GM13977 (cell line): ENCODE measurements at places on chromosomes 11 and 22.

DNA sequence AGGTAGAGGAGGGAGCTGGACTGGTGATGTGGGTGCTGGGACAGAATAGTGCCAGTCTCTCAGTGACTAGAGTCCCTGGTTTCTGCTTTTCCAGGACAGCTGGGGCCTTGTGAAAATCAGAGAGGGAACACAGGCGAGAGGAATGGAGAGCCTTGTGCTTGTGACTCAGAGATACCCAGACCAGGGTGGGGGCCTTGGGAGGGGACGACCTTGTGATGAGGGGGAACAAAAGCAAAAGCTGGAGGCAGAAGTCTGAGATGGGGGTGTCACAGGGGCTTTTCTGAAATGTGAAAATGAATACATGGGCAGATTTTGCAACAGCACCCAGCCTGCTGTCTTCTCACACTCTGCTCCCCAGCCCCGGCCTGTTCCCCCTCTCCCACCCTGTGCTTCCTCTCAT lies 3.4 kb upstream of the NR1H3 start:
- no peak for DNase-seq

DNA sequence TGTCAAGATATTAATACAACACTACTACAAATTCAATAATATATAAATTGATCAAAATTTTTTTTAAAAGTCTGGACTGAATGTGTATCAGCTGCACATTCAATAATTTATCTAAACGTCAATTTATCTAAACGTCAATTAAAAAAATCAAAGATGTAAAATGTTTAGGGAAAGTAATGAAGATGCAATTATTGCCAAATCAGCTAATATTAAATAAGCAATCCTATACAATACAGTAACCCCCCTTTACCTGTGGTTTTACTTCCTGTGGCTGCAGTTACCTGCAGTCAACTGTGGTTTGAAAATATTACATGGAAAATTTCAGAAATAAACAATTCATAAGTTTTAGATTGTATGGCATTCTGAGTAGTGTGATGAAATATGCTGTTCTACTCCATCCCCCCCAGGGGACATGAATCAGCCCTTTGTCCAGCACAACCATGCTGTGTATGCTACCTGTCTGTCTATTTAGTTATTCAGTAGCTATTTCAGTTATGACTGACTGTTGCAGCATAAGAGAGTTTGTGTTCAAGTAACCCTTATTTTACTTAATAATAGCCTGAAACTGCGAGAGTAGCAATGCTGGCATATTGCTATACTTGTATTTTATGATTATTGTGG lies 72.2 kb downstream of the CWF19L2 start:
- no peak for DNase-seq

GRCh38 chr22:48714231-48714630 lies 1113.4 kb downstream of the BRD1 start:
- DNase-seq, result no peak

DNA sequence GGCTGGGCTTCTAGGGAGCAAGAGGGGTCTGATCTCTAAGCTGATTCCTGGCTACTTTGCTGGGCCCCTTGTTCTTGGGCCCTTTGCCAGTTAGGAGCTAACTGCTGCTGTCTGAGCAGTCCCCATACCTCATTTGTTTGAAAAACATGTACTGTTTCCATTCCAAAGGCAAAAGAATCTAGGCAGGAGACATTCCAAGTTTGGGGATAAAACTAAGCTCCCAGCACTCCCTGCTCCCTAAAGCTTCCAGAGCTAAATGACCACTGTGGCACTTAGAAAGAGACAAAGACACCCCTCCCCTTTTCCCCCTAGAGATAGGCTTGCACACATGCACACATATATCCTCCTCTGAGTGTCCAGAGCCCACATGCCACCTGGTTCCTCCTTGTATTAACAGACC lies 22.7 kb upstream of the RRM1 start:
- no peak for DNase-seq

- DNase-seq, result no peak
These were observed 198.3 kb upstream of the PGR start for GRCh38 chr11:101327908-101328307.
